ENCODE measurements at places on chromosomes 1 and 21.

DNA sequence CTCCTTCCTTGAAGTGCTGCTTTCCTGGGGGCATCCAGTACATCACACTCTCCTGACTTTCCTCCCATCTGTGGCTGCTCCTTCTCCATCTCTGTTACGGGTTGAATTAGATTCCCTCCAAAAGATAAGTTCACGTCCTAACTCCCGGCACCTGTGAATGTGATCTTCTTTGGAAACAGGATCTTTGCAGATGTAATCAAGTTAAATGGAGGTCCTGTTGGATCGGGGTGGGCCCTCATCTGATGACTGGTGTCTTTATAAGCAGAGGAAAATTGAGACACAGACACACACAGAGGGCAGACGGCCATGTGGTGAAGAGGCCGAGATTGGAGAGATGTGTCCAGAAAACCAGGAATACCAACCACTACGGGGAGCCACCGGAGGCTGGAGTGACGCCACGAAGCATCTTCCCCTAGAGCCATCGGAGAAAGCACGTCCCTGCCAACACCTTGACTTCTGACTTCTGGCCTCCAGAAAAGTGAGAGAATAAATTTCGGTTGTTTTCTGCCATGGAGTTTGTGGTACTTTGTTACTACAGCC, 36.0 kb downstream of the ZBTB18 start:
- H3K4me3 ChIP-seq, result no peak overlapping the region
- DNase-seq, result no peak
- no peak overlapping the region for H3K27ac ChIP-seq
- H3K4me1 ChIP-seq, result peaks cover 11% of the 10 kb centered on the region
- H3K36me3 ChIP-seq, result no peaks in the 10 kb centered on the region

GRCh38 chr1:15847100-15847892, at the start of gene SPEN:
Gene SPEN (plus strand): TSS chr1:15847707. CDS start chr1:15848068, 361 bp downstream.
- H3K27me3 ChIP-seq, result no peaks in the 10 kb centered on the region
- peak within 1 kb of the TSS; percentile 98 for H3K4me3 ChIP-seq
- peak; percentile 96 for DNase-seq
- H3K4me1 ChIP-seq, result peaks cover 18% of the 10 kb centered on the region
- H3K27ac ChIP-seq, result peak within 1 kb of the TSS; percentile 99

- H3K4me1 ChIP-seq, result no peaks in the 10 kb centered on the region
- no peak overlapping the region for H3K4me3 ChIP-seq
- no peaks in the 10 kb centered on the region for H3K27me3 ChIP-seq
Measured at GRCh38 chr1:106296431-106296830, 760.0 kb upstream of the PRMT6 start.

GRCh38 chr21:46266946-46267345, 18.5 kb downstream of the MCM3AP start:
- DNase-seq, result no peak
- peaks cover 24% of the 10 kb centered on the region for H3K36me3 ChIP-seq
- no peak overlapping the region for H3K4me3 ChIP-seq
- H3K27ac ChIP-seq, result no peak overlapping the region

GRCh38 chr1:94315552-94316116, 78.2 kb upstream of the ARHGAP29 start:
- no peaks in the 10 kb centered on the region for H3K27me3 ChIP-seq
- H3K36me3 ChIP-seq, result no peaks in the 10 kb centered on the region

DNA sequence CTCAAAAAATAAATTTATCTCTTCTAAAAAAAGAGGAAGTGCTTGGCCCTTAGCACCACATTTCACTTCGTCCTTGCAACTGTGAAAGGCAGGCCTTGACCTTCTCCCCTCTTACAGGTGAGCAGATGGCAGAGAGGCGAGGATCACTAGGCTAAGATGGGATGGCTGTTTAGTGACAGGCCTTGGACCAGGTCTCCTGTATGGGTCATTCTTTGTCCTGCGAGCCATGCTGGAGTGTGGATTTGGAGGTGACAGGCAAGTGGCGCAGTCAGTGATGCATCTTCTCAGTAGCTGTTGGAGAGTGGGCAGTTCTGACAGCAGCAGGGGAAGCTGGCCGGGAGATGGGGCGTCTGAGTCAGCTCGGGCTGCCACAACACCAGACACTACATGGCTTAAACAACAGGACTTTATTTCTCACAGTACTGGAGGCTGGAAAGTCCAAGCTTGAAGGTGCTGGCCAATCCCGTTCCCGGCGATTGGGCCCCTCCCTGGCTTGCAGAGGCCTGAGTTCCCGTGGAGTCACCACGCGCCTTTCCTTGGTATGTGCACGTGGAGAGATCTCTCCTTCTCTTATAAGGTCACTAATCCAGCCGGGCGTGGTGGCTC, 16.5 kb downstream of the SLC27A3 start:
- no peak overlapping the region for H3K27ac ChIP-seq
- peaks cover 13% of the 10 kb centered on the region for H3K4me1 ChIP-seq
- H3K36me3 ChIP-seq, result no peaks in the 10 kb centered on the region
- H3K4me3 ChIP-seq, result no peak overlapping the region

DNA sequence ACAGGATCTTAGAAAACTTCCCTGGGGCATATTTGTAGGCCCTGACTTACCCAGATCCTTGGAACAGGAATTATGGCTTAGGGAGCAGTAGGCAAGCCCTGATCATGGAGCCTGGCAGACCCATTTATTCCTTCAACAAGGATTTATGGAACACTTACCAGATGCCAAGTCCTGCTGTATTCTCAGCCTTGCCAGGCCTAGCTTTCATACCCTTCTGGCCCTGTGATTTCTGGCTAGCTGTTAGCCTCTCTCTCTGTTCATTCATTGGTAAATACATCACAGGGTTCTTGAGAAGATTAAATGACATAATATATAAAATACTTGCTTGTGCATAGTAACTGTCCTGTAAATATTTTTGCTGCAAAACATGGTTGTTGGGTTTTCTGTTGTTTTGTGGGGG, 32.4 kb upstream of the SRP9 start:
- peaks cover 3% of the 10 kb centered on the region for H3K27me3 ChIP-seq
- H3K4me1 ChIP-seq, result peaks cover 3% of the 10 kb centered on the region
- H3K36me3 ChIP-seq, result no peaks in the 10 kb centered on the region
- no peak for DNase-seq

DNA sequence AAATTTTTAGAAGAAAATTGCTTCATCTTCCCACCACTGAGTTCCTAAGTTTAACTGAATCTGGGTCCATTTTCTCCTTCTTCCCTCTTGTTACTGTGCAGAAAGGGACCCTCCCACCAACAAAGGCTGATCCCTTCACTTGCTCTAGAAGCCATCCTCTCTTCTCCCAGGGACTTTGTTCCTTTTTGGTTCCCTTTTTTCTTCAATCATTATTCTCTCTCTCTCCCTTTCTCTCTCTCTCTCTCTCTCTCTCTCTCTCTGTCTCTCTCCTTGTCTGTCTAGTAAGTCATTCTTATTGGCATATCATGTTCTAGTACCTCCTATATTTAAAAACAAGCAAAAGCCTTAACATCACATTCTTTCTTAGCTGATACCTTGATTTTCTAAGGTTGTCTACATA, 31.7 kb upstream of the GADD45A start:
- DNase-seq, result no peak
- H3K4me1 ChIP-seq, result no peaks in the 10 kb centered on the region
- no peak overlapping the region for H3K4me3 ChIP-seq
- H3K36me3 ChIP-seq, result no peaks in the 10 kb centered on the region

DNA sequence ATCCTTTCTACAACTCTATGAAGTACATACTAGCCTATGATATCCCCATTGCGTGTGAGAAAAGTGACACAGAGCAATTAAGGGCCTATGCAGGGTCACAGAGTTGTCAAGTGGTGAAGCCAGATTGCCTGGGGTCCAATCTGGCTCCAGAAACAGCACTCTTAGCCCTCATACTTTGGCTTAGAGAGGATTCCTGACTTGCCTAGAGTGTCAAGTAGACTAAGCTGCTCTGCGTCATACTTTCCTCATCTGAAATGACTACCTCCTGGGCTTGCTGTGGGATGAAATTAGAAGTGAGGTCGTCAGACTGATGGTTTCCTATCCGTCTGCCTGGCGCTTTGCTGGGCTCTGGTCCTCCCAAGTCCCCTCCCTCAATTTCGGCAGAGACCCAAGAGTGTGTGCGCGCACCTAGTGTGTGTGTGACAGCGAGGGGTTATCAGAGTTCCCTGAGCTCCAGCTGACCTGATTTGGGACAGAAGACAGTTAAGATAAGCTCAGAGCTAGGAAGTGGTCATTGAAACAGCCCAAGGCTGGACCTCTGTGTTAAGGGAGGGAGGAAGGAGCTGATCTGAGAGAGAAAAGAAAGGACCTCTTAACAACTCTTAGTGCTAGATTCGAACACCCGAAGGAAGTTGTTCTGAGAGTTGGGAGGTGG, 5.4 kb upstream of the NUAK2 start:
- H3K27ac ChIP-seq, result no peak overlapping the region
- no peak for DNase-seq
- H3K4me1 ChIP-seq, result peaks cover 2% of the 10 kb centered on the region

GRCh38 chr1:225870911-225871310, 11.3 kb downstream of the TMEM63A start:
- H3K27me3 ChIP-seq, result no peaks in the 10 kb centered on the region
- peaks cover 20% of the 10 kb centered on the region for H3K36me3 ChIP-seq
- H3K4me3 ChIP-seq, result no peak overlapping the region
- no peak for DNase-seq
- no peak overlapping the region for H3K27ac ChIP-seq

DNA sequence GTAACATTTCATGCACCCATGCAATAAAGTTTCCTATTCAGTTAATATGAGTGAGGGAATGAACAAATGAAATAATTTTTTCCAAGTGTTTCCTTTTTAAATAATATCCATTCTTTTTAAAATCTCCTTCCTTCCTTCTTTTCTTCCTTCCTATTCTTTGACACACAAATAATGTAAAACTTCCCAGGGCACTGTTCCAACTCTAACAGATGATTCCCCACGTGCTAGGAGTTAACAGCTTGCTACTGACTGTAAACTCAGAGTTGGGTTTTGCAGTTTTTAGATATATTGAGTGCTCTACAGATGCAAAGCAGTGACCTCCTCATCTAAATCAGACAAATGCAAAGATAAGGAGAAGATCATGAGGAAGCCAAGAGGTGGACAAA, 54.0 kb upstream of the POU2F1 start:
- no peak overlapping the region for H3K27ac ChIP-seq
- DNase-seq, result no peak
- peaks cover 14% of the 10 kb centered on the region for H3K27me3 ChIP-seq
- peaks cover 32% of the 10 kb centered on the region for H3K4me1 ChIP-seq

DNA sequence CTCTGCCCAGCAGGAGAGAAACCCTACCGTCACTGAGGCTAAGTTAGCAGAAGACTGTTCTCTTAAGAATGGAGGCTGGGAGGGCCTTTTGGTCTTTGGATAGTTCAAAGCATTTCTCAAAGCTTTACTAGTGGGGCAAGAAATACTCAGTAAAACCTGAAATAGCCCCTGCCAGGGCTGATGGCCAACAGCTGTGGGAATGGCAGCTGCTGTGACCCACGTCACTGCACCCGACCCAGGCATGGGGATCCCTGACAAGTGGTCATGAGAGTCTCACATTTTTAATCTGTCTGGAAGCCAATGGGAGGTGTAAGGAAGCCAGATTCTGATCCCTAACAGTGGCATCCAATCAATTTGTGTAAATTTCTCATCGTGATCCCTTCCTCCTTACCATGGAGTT, 44.5 kb upstream of the ENAH start:
- H3K4me3 ChIP-seq, result no peak overlapping the region
- H3K27ac ChIP-seq, result no peak overlapping the region
- no peaks in the 10 kb centered on the region for H3K36me3 ChIP-seq
- H3K27me3 ChIP-seq, result peaks cover 3% of the 10 kb centered on the region
- peaks cover 3% of the 10 kb centered on the region for H3K4me1 ChIP-seq

DNA sequence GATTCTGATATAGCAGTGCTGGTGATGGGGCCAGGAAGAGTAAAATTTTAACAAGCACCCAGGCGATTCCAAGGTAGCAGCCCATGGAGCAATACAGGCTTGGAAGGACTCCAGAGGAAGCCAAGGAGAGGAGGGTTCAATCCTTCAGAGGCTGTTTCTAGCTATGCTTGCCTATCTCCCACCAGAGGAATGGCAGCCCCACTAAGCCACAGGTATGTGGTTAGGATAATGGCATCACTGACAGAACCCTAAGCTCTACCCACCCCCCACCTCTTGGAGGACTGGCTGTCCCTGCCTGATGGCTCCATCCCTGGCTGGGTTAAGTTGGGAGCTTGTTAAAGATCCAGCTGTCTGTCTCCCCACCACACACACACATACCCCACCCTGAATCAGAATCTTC, 19.3 kb upstream of the PTAFR start:
- no peaks in the 10 kb centered on the region for H3K27me3 ChIP-seq
- H3K36me3 ChIP-seq, result peaks cover 15% of the 10 kb centered on the region
- H3K4me1 ChIP-seq, result no peaks in the 10 kb centered on the region

DNA sequence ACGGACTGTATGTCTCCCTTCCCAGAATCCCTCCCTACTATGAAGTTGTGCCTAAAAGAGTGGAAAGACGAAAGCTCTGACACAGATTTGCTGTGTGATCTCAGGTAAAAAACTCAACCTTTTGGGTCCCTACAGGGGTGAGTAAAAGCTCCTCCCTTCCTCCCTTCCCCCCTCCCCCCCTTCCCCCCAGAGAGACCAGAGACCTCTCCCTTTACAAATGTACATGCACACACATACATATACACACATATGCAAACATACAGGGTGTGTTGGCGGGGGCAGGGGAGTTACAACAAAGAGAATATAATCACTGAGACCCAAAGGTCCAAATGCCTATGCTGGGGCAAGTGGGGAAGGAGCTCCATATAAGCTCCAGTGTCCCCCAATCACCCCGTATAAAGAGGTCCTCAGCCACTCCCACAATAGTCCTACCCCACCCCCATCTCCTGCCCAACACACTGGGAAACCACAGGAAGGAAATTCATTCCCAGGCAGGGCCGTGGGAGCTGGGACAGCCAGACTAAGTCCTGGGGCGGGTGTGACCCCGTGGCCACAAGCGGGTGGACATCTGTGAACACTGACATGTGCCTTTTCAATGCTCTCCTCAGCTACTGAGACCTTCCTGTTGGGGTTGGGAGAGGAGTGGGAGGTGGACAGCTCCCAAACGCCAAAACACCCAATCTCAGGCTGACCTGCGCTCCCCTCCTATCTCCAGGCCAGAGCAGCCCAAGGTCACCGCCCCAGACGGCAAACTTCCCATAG, 2.0 kb downstream of the MEF2D start:
- H3K36me3 ChIP-seq, result no peaks in the 10 kb centered on the region
- no peaks in the 10 kb centered on the region for H3K27me3 ChIP-seq
- DNase-seq, result no peak
- H3K4me3 ChIP-seq, result peak overlapping the region; percentile 86

GRCh38 chr1:9444532-9444931, 94.7 kb upstream of the SLC25A33 start:
- H3K36me3 ChIP-seq, result no peaks in the 10 kb centered on the region
- no peak overlapping the region for H3K4me3 ChIP-seq
- peaks cover 29% of the 10 kb centered on the region for H3K4me1 ChIP-seq
- peaks cover 3% of the 10 kb centered on the region for H3K27me3 ChIP-seq
- peak overlapping the region; percentile 25 for H3K27ac ChIP-seq
